Neural crest cell (in vitro differentiated cells): ENCODE measurements at places on chromosomes 6 and 20. TPM values are rescaled to one million over a fixed set of nuclear protein-coding genes. Genes with fewer than 3 reads are reported as not detected.

Gene MLIP
- not detected in 2 replicates for total RNA-seq

Gene EEF1A2
- 4.5 and 4.6 TPM in 2 replicates for total RNA-seq

Gene TRIM15
- not detected in 2 replicates for total RNA-seq

Gene FNDC1
- total RNA-seq, result 0.05 and 0.09 TPM in 2 replicates

Gene SPTLC3
- total RNA-seq, result 0.09 and 0.33 TPM in 2 replicates

Gene RGS17
- 3.5 and 4.7 TPM in 2 replicates for total RNA-seq

Gene EPPIN
- total RNA-seq, result not detected in 2 replicates

Gene BMP6
- 0.44 and 0.55 TPM in 2 replicates for total RNA-seq

Gene BRD2
- total RNA-seq, result 312 and 329 TPM in 2 replicates

DNA sequence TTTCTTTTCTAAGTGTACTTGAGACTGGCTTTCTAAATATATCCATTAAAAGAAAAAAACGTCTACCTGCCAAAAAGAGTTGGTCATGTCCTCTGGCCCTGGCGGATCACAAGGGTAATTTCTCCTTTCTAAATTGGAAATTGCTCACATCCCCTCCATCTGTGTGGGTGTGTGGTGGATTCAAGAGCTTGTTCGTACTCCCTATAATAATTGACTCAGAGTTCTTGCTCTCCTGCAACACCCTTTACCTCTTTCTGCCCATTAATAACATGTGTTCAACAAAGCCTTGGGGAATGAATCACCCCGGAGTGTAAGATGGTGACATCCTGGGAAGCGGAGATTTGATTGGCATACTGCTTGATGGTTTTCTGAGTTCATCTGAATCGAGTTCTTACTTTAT, 263.8 kb downstream of the ALDH8A1 start:
- H3K4me3 ChIP-seq, result no peak overlapping the region
- H3K27me3 ChIP-seq, result peaks cover 4% of the 10 kb centered on the region
- no peak overlapping the region for H3K27ac ChIP-seq
- H3K36me3 ChIP-seq, result no peaks in the 10 kb centered on the region
- peaks cover 22% of the 10 kb centered on the region for H3K4me1 ChIP-seq

DNA sequence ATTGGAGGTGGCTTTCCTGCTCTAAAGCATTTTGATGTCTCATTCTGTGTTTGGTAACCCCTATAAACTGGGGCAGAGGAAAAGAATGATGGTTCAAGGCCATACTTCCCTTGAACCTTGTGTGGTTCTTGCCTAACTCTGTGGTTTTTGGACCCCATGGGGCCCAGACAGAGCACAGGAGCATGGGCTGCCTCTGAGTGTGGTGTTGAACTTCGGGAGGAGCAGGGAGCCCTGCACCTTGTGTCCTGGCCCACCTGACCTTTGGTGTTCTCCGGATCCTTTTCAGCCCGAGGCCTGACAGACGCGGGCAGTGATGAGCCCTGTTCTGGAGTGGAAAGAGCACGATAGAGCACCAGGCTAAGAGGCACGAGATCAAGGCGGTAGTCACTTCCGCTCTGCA, 18.8 kb downstream of the TMEM74B start:
- no peak for DNase-seq
- no peak overlapping the region for H3K4me3 ChIP-seq
- H3K36me3 ChIP-seq, result peaks cover 35% of the 10 kb centered on the region
- H3K4me1 ChIP-seq, result no peaks in the 10 kb centered on the region
- no peak overlapping the region for H3K27ac ChIP-seq

DNA sequence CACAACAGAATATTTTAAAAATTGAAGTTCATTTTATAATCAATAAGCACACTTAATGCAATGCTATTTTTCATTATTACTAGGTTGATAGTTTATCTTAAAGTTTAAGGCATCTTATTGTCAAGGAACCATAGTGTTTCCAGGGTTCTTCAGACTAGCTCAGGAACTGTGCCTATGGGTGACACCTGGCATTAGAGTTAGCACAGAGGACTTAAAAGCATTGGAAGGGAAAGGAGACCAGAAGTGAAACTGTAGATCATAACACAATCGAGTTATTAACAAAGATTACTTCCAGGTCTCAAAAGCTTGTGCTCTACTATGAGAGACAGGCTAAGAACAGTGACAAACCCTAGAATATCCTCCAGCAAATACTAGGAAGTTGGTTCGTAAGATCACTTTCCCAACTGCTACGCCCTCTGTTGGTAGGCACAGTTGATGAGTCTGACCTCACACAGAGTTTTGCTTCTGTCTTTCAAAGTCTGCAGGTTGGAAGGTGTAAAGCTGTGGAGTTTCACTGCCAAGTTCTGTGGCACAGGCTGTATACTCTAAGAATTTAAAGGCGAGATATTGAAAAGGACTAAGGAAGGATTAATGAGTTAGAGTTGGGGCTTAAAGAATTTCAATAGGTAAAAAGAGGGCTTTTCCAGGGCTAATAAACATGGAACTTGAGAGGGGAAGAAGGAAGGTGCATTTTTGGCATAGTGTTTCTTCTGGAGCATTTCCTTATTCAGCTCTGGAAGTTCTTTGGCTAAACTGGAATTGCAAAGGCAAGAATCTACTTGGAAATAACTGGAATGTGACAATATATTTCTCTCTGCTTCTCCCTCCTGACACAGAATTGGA, 531.3 kb upstream of the JAG1 start:
- DNase-seq, result peak; percentile 51
- no peaks in the 10 kb centered on the region for H3K27me3 ChIP-seq
- no peaks in the 10 kb centered on the region for H3K36me3 ChIP-seq
- H3K4me1 ChIP-seq, result peaks cover 11% of the 10 kb centered on the region

DNA sequence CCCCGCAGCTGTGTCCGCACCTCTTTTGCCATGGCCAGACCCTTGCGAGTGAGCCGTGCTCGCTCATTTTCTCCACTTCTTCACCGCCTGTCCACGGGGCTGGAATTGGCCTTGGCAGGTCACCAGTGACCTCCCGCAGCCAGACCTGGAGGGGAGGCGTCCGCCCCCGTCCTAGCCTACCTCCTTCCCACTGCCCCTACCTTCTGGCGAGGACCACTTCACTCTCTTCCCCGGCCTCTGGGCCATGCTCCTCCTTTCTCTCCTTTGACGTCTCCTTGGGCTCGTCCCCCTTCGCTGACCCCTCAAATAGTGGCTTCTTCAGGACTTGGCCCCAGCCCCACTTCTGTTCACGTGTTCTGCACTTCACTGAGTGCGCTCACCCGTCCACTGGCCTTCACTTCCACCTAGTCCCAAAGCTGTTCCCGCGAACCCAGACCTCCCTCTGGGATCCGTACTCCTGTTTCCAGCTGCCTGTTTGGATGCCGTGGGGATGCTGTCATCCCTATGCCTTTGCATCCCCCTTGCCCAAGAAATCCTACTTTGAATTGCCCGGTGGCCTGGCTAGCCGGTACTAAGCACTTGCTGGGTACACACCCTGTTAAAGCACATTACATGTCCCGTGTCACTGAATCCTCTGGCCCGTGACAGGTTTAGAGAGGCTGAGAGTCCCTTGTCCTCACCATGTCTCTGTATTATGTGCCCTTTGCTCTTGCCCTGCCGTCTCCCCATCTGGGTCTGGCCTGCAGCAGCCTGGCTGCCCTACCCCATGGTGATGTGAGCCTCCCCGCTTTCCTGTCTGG, 33.0 kb downstream of the SPATA2 start:
- H3K27ac ChIP-seq, result no peak overlapping the region
- no peak for DNase-seq
- H3K4me1 ChIP-seq, result peaks cover 13% of the 10 kb centered on the region
- H3K4me3 ChIP-seq, result no peak overlapping the region
- no peaks in the 10 kb centered on the region for H3K27me3 ChIP-seq

GRCh38 chr6:46042355-46042999, 26.8 kb upstream of the CLIC5 start:
- H3K27me3 ChIP-seq, result no peaks in the 10 kb centered on the region
- H3K4me3 ChIP-seq, result no peak overlapping the region
- no peaks in the 10 kb centered on the region for H3K36me3 ChIP-seq
- H3K27ac ChIP-seq, result no peak overlapping the region

GRCh38 chr6:52254731-52255378, 10.6 kb upstream of the IL17F start:
- H3K36me3 ChIP-seq, result peaks cover 4% of the 10 kb centered on the region
- H3K27ac ChIP-seq, result no peak overlapping the region
- H3K4me1 ChIP-seq, result no peaks in the 10 kb centered on the region
- peaks cover 12% of the 10 kb centered on the region for H3K27me3 ChIP-seq

DNA sequence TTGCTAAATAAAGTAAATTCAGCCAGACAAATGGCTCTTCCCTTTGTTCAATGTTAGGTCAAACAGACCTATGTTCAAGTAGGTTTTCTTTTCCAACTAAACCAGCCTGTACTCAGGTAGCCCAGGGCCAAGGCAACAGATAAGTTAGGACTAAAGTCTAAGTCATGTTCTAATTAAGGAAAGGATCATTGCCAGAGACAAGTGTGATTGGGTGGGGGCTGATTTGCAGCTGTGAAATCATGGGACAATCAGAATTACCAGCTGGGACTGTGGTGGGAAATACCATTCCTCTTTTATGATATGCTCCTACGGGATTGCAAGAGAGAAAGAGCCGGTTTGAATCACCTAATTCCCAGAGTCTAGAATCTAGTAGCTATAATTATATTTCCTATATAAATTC, 4.2 kb upstream of the FBXO30 start:
- H3K4me3 ChIP-seq, result no peak overlapping the region
- H3K27ac ChIP-seq, result no peak overlapping the region
- peaks cover 11% of the 10 kb centered on the region for H3K4me1 ChIP-seq
- DNase-seq, result no peak

GRCh38 chr20:58553841-58554240, 38.6 kb upstream of the APCDD1L start:
- DNase-seq, result no peak
- H3K4me1 ChIP-seq, result peaks cover 9% of the 10 kb centered on the region
- H3K27me3 ChIP-seq, result peaks cover 10% of the 10 kb centered on the region
- no peak overlapping the region for H3K27ac ChIP-seq
- H3K4me3 ChIP-seq, result no peak overlapping the region

- H3K27ac ChIP-seq, result no peak overlapping the region
- H3K4me1 ChIP-seq, result no peaks in the 10 kb centered on the region
- no peak overlapping the region for H3K4me3 ChIP-seq
- no peaks in the 10 kb centered on the region for H3K36me3 ChIP-seq
- H3K27me3 ChIP-seq, result peaks cover 21% of the 10 kb centered on the region
- peak; percentile 8 for DNase-seq
These were observed 258.5 kb upstream of the CDH4 start for GRCh38 chr20:60993433-60994044.

DNA sequence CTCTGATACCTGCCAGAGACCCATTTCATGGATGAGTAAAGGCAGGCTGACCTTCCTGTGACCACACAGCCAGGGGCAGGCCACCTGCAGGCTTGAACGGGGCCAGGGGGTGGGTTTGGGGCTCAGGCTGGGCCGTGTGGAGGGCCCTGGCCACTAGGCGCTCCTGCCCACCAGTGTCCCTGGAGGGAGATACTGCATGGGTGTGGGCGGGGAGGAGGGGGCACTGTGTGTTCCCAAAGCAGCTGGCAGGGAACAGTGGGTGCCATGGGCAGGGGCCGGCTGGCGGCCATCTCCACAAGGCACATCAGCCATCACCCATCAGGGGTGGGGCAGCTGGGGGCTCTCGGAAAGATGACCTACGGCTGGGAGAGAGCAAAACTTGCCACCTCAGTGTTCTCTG, 15.4 kb downstream of the SRC start:
- no peak for DNase-seq
- no peak overlapping the region for H3K27ac ChIP-seq
- no peaks in the 10 kb centered on the region for H3K27me3 ChIP-seq
- H3K4me1 ChIP-seq, result peaks cover 43% of the 10 kb centered on the region
- peaks cover 13% of the 10 kb centered on the region for H3K36me3 ChIP-seq
- no peak overlapping the region for H3K4me3 ChIP-seq

- H3K27me3 ChIP-seq, result no peaks in the 10 kb centered on the region
- DNase-seq, result no peak
- H3K36me3 ChIP-seq, result no peaks in the 10 kb centered on the region
- peak overlapping the region; percentile 50 for H3K27ac ChIP-seq
These were observed 23.0 kb downstream of the ENTPD6 start for GRCh38 chr20:25218492-25218891.
